AML-193 (cell line): ENCODE measurements at places on chromosomes 12 and 14.

DNA sequence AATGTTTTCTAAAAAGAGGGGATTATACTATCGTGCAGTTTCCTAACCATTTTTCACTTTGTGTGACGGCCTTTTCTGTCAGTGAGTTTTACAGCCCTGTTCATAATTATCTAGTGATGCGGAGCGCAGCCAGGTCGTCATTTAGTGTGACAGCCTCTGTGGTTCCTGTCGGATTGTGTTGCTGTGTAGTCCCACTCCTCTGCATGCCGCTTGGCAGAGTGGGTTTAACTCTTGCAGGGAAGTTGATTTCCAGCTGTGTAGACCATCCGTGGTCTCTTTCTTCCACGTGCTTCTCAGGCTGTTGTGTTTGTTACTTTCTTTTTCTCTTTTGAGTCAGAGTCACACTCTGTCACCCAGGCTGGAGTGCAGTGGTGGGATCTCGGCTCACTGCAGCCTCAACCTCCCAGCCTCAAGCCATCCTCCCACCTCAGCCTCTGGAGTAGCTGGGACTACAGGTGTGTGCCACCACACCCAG is 8.6 kb downstream of the RAN start:
- no peak for DNase-seq

GRCh38 chr12:56128670-56129205 is 671 bp downstream of the ESYT1 start:
- no peak for DNase-seq

DNA sequence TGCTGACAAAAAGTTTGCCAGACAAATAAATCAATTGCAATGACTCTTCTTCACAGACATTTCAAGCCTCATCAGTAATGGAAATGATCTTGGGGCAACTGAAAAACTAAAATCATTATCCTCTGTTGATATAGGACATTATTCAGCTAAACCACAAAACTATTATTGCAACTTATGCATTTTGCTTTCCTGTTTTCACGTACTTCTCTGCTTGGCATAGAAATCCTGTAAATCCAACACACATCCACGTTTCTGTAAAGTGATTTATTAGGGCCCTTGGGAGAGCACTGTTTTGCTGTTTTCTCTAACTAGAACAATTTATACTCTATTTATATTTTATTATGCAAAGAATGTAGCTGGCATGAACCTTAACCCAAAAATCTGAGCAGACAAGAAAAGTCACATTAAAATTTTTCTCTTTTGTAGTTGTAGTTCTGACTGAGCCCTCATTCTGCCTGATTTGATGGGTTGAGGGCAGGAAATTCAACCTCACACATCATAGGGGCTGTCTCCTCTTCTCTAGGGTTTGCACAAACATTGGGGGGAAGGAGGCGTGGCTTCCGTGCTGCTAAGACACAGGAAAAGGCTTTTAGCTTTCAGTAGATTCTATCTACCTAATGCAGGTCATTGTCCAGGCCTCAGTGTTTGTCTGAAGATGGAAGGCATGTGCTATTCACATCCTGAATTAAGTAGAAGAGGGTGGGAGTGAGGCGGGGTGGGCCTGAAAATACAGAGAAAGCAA is 11.5 kb upstream of the NUP107 start:
- DNase-seq: no peak

DNA sequence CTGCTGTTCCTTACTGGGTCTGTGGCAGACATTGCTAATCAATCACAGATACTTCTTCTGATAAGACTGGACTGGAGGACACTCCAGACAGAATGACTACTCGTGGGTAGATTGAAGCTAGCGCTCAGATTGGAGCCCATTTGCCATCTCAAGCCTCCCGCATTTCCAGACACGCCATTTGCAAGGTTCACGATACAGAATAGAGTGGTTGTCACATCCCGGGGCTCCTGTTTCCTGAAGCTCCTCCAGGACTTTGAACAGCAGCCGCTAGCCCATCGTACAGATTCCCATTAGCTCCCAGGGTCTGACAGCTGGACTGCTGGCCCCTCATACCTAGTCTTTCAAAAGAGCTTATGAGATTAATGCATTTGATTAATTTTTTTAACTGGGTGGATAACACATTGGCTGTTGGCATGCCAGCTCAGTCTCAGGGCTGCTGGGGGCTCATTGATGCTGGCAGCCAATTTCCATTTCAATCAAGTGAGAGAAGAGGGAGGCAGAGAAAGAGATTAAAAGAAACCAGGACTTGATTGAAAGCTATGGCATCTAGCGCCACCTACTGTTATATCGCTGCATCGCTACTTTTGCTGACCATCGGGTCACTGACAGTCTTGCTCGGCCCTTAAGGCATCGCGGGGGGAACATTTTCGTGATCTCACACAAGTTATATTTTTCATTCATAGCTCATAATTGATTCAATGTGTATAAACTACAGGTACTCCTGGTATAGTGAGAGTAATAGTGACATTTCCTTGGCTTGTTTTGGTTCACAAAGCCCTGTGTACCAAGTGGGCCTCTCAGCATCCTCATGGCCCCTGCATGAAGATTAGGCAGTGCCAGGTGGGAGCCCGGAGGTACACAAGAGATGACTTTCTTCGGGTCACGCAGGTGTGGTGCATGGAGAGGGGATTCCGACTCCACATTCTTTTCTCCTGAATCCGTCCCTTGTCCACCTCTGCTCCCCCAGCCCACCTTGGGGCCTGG is 78.6 kb downstream of the CCDC60 start:
- peak; percentile 27 for DNase-seq

- DNase-seq: no peak
Measured at GRCh38 chr14:51638071-51638944, 13.4 kb upstream of the FRMD6 start.

DNA sequence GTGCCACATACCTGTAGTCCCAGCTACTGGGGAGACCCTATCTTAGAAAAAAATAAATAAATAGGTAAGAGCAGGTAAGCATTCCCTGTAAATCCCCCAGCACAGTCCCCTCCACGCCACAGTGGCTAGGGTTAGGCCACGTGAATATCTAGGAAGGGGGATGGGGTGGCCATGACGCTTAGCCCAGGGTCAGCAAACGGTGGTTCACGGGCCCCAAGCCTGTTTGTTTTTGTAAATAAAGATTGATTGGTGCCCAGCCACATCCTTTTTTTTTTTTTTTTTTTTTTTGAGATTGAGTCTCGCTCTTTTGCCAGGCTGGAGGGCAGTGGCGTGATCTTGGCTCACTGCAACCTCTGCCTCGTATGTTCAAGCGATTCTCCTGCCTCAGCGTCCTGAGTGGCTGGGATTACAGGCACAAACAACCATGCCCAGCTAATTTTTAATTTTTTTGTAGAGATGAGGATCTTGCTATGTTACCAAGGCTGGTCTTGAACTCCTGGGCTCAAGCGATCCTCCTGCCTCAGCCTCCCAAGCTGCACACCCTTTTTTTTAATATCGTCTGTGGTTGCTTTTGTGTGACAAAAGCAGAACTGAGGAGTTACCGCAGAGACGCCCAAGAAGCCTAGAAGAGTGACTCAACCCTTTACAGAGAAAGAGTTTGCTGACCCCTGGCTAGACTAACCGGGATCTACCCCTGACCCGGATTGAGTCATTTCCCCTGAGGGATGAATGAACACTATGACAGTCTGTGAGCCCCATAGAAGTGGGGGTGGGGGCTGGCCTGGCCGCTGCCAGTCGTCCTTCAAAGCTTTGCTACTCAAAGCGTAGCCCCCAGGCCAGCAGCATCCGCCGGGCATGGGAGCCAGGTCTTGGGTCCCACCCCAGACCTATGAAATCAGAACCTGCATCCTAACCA is 113.7 kb upstream of the NCOR2 start:
- peak; percentile 90 for DNase-seq
